Fibroblast of the aortic adventitia (primary cell): ENCODE measurements at places on chromosomes 16 and 17.
A peak's percentile ranks its signal among the peaks of the same experiment; 100 is the strongest.

- no peak for DNase-seq
Observed at GRCh38 chr17:81153340-81153803, 11.9 kb upstream of the PVALEF start.

GRCh38 chr17:18208092-18208491 lies 17.3 kb upstream of the LLGL1 start:
- DNase-seq = no peak

DNA sequence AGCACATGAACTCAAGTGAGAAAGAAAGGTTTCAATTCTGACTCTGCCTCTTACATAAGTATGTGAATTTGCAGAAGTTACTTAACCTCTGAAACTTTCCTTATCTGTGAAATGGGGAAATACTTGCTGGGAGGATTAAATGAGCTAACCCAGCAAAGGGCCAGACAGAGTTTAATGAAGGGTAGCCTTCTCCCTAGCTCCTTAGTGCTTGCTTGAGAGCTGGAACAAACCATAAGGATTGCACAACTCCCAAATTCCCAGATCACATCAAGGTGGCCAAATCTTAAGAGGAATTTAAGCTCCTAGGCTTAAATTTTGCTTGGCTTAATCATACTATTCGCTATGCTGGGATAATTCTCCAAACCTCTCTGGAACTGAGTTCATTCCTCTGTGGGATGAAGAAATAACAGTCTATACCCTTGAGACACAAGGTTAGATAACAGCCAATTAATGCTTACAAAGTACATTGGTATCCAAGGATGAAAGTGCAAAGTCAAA lies 11.8 kb upstream of the WSB1 start:
- DNase-seq = peak; percentile 99

- DNase-seq = no peak
Observed at GRCh38 chr17:79549141-79549915, 61.5 kb downstream of the RBFOX3 start.

GRCh38 chr17:6661464-6661848 lies 9.9 kb downstream of the C17orf100 start:
- no peak for DNase-seq

DNA sequence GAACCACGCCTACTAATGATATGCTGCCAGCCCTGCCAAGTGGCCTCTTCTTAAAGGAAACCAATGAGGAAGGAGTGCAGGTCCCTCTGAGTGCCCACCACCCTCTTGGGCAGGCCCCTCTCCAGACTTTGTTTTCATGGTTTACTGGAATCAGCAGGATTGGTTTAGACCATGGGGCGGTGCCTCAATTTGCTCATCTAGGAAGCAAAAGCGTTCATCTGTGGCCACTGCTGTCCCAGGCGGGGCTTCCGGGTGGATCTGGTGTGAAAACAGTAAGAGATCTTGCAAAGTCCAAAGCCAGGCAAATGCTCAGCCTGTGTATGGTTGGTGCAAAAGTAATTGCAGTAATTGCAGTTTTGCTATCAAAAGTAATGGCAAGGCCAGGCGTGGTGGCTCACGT lies 71.3 kb downstream of the AMFR start:
- DNase-seq = no peak

GRCh38 chr17:48241770-48242497 lies 134.4 kb downstream of the SNX11 start:
- no peak for DNase-seq

- peak; percentile 23 for DNase-seq
Observed at GRCh38 chr17:63774969-63775265, 947 bp downstream of the DDX42 start.

DNA sequence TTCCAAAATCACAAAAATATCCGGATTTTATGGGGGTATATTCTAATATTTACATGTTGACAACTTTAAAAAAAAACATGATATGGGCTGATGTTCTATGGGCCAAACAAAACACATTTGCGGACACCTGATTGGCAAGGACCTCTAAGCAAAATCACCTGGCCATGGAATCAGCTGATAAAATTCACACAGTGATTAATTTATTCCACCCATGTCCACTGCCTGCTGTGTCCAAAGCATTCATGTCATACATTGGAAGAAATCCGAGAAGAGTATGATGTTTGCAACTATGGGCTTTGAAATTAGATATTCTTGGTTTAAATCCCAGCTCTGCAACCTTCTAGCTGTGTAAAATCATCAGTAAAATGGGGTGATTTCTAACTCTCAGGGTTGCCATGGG lies 538.7 kb downstream of the HAPSTR1 start:
- DNase-seq = no peak

- no peak for DNase-seq
Observed at GRCh38 chr17:57302690-57303465, 46.6 kb downstream of the MSI2 start.

- DNase-seq = no peak
Observed at GRCh38 chr17:542943-543342, 171.7 kb downstream of the VPS53 start.

- peak; percentile 89 for DNase-seq
Observed at GRCh38 chr17:59329176-59330052, 2.0 kb upstream of the YPEL2 start.

DNA sequence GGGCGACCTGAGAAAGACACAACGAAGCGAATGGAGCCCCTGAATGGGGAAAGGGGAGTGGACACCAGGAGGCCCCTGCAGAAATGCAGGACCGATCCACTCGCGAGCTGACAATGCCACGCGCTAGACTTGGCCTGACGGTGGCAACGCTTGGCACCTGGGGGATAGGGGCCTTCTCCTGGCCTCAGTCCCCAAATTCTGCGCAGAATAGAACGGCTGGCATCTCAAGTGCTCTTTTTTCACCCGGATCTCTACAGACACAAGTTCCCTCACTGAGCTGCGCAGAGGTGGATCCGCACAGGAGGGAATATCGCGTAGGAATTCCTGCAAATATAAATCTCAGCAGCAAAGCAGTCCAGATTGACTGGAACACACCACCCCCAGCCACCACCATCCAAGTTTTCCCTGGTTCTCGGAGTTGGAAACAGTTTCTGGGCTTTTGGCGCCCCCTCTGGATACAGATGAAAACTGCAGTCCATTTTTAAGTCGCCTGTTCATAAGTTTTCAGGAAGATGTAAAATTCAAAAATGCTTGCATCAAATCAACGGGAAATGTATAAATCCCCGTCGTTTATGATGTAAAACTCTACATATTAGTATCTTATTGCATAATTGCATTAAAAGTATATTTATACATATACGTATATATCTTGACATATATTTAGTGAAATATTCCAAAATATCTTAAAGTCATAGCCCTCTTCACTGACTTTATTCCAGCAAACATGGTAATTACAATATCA lies 2.3 kb upstream of the SOX9 start:
- DNase-seq = peak; percentile 77

DNA sequence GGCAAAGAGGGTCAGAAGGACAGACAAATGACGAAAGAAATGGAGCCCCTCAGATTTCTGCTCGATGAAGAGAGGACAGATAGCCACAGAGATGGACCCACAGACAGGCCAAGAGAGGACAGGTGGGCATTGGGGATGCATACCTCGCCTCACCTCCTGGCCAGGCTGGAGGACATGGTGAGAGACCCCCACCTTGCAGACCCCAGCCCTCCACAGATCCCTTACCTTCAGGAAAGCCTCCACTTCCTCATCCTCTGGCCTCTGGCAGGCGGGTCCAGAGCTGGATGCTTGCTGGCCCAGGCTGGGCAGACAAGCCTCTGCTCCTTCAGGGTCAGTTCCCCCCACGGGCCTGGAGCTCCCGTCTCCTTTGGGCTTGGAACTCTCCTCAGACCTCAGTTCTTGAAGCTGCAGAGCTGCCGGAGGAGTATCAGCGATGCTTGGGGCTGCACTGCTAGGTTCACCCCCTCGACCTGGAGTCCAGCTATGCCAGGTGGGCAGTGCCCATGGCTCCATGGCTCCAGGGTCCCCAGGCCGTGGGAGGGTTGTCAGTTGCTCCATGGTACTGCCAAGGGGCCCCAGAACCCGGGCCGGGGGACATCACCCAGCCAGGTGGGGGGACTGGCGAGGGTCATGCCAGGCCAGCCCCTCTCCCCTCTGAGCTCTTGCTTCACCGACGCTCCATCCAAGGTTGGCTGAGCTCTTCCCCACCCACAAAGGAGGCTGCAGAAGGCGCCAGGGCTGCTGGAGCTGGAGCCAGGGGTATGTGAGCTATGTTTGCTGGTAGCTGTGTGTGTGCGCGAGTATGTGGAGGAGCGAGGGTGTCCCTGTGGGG lies 1.0 kb downstream of the TSPOAP1 start:
- no peak for DNase-seq

- DNase-seq = peak; percentile 57
Observed at GRCh38 chr17:78396441-78397337, 18.2 kb downstream of the PGS1 start.

- DNase-seq = no peak
Observed at GRCh38 chr17:34243364-34244320, 11.4 kb upstream of the CCL2 start.

- no peak for DNase-seq
Observed at GRCh38 chr17:28904800-28905199, 1.9 kb upstream of the DHRS13 start.

DNA sequence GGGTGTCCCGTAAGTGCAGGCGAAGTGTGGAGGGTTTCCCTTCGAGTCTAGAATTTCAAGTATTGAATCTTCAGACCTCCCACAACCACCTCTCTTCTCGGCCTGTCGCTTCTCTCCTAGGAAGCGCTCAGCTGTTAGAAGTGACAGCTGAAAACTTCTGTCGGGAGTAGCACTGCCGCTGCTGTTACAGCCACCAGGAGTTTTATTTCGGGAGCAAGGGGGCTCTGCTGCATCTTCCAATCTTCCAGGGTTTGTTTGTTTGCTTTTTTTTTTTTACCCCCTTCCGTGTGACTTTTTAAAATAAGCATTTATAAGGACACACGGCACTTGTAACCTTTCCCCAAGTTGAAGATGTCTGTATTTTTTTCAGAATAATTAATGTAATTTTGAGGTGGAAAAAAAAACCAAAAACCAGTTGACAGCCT lies 767 bp downstream of the RPS6KB1 start:
- peak; percentile 17 for DNase-seq

GRCh38 chr17:63919311-63919723 lies 678 bp upstream of the GH1 start:
- peak; percentile 70 for DNase-seq

DNA sequence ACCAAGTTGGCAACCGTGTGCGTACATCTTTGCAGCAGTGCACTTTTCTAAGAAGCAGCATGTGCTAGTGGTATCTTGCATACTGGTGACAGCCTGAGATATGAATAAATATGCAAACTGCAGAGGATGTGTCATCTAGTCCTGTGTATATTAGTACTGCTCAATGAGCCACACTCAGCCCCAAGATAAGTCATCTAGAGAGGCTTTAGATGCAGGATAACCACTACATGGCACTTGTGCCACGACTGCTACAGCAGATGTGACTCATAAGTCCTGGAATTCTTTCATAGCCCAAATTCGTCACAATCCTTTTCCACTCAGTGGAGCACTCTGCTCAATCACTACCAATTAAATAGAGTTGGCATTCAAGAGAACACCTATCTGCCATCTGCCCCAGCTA lies 171.5 kb downstream of the AXIN2 start:
- DNase-seq = peak; percentile 46

- DNase-seq = no peak
Observed at GRCh38 chr16:10213748-10214147, 31.5 kb upstream of the GRIN2A start.

DNA sequence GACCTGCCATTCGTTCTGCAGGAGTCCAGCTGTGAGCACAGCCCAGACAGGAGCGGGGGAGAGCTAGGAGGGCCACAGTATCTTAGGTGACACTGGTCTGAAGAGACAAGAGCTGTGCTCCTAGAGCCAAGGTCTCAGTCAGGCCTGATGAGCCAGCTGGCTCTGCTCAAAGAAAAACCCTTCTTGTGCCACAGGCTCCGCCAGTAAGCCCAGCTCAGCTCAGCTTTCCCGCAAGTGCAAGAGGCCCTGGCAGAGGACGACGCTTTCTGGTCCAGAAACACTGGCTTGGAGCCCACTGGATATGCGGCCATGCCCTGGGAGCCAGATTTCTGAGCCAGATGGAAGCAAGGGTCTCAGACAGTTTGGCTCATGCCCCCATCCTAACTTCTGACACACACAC lies 23.9 kb downstream of the PEMT start:
- peak; percentile 79 for DNase-seq

GRCh38 chr17:44672479-44673093 lies 16.3 kb downstream of the MEIOC start:
- DNase-seq = peak; percentile 55

DNA sequence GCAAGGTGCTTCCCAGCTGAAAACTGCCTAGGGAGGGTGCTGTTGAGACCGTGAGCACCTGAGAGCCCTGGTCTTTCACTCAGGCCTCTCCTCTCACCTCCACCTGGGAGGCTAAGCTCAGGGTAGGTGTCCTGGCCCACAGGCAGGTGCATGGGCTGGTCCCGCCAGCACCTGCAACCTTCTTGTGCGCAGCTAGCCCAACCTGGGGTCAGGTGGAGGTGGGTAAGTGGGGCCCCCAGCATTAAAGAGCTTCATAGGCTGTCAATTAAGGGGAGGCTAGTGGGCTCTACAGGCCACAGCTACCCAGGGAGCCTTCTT lies 8.7 kb downstream of the ADCY7 start:
- no peak for DNase-seq

GRCh38 chr17:78342449-78343186 lies 17.3 kb downstream of the SOCS3 start:
- peak; percentile 95 for DNase-seq

DNA sequence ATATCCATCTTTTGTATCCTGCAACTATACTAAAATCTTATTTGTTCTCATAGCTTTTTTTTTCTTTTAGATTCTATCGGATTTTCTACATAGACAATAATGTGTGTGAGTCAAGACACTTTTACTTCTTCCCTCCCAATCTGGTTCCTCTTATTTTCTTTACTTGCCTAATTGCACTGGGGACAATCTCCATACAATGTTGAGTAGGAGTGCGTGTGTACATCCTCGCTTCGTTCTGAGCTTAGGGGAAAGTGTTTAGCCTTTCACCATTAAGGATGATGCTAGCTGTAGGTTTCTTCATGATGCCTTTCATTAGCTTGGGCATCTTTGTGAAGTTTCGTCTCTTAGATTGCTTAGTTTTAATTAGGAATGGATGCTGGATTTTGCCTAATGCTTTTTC lies 2.9 kb downstream of the SPATA32 start:
- DNase-seq = no peak

- DNase-seq = no peak
Observed at GRCh38 chr17:10208604-10209193, 10.3 kb upstream of the GAS7 start.

DNA sequence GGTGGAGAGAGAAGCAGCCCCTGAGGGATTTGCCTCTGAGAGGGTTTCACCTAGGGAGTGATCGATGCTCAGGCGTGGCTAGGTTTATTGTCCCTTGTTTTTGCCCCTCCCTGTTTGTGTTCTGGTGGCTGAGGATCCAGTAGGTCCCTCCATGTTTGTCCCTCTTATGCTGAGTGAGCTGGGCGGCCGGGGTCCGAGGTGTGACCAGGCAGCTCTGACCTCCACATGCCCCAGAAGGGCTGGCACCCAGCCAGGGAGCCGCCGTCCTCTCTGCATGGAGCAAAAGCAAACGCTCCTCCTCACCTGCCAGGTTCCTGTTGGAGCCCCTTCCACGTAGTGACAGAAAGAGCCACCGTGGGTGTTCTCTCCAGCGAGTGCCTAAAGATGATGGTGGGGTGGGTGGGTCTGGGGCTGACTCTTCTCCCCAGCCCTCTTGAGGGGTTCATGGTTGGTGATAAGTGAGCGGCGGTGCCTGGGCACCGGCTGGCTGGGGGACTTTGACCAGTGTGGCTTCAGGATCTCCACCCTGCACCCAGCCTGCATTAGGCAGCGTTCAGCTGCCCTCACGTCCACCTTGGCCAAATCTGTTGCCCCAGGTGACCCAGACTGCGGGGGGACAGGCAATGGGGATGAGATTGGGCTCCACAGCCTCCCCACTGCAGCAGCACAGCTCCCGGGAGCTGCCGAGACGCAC lies 14.1 kb upstream of the NUDT16L1 start:
- DNase-seq = no peak

- no peak for DNase-seq
Observed at GRCh38 chr17:208429-208828, 27.0 kb upstream of the DOC2B start.
